AG09309 (cell line): ENCODE measurements at places on chromosomes 13 and 19.

DNA sequence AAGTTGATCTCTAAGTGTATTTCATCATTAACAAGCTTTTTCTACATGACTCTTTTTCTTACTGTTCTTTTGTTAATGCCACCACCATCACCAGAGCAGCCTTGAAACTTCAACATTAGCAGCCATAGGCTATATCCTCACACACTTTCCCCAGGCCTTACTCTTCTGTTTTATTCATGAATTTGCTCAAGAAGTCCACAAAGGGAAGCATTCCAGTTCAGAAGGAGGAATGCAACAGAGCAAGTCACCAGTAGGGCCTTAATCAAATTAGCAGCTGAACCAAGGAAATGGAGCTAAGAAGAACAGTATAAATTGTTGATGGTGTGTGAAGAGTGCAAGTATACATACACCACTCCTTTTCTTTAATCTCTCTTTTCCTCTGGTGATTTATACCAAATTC lies 223.1 kb downstream of the NBEA start:
- no peak for DNase-seq

GRCh38 chr19:6736169-6736916 lies 1.0 kb downstream of the GPR108 start:
- DNase-seq: peak; percentile 61

DNA sequence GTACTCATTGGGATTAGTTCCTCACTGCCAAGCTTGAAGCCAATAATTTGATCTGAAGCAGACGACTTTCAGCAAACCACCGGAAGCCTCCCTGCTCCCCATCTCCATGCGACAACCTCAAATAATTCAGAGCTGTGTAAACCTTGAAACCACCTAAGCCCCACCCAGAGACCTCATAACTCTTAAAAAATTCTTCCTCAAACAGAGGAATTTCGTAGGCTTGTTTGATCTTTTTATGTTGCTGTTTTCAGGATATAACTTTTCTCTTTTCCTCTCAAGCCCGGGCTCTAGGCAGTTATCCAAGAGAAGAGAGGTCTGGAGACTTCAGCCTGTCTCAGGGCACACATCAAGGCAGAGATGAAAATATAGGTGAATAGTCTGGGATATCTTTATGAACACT lies 311.6 kb downstream of the KCNRG start:
- no peak for DNase-seq

DNA sequence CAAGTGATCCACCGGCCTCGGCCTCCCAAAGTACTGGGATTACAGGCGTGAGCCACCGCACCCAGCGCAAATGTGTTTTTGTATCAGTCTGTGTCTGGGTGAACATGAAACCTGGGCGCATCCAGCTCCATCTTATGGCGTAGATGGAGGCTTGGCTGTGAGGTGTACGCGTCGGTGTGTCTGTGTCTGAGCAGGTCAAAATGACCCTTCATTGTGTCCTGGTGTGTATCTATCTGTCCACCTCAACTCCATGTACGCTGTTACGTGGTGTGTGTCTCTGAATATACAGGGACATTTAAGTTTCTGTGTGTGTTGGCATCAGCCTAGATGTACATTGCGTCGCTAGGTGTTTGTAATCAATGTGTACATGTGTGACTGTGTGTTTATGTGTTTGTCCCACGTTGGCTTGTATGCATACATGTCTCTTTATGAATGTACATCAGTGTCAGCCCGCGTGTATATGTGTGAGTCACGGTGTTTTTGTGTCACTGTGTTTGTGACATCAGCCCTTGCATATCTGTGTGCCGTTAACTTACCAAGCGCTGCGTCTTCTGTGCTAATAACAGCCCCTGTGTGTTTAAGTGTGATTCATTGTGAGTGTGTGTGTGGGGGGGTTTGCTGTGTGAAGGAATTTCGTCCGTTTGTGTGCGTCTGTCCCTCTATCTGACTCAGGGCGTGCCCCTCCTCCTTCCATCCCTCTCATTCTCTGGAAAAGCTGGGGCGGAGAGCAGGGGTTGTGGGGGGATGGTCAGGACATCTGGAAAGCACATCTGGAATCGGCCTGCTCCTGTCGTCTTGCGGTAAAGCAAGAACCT lies 6.4 kb downstream of the AXL start:
- DNase-seq: peak; percentile 99

GRCh38 chr13:26962671-26963070 lies 202.1 kb upstream of the GPR12 start:
- no peak for DNase-seq

DNA sequence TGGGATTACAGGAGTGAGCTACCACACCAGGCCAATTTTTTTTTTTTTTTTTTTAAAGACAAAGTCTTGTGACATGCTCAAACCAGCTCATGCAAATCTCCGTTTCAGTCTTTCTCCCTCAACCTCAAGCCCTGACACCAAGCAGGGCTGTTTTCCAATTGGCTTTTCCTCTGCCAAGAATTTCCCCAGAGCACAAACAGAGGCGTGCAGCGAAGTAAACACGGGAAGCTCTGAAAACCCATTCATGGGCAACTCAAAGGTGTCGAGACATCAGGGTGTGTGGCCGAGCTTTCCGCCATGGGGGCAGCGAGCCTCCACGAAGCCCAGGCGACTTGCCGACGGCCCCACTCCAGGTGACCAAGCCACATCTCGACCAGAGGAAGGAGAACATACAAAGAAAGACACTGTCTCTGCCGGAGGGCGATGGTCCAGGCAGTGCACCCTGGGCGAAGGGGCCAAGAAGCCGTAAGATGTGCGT lies 70.0 kb downstream of the INSR start:
- no peak for DNase-seq
